ENCODE measurements at places on chromosomes 7 and 10.

GRCh38 chr7:105408791-105409410 lies 20.2 kb upstream of the SRPK2 start:
- DNase-seq, result no peak

- no peak for DNase-seq
Observed at GRCh38 chr10:71854031-71854430, 3.0 kb upstream of the PSAP start.

- DNase-seq, result no peak
Observed at GRCh38 chr10:62818426-62819011, 2.4 kb upstream of the EGR2 start.

- DNase-seq, result peak; percentile 63
Observed at GRCh38 chr7:128827248-128827958, 2.8 kb upstream of the FLNC start.

GRCh38 chr10:101319241-101319915 lies 34.6 kb upstream of the BTRC start:
- DNase-seq, result no peak

DNA sequence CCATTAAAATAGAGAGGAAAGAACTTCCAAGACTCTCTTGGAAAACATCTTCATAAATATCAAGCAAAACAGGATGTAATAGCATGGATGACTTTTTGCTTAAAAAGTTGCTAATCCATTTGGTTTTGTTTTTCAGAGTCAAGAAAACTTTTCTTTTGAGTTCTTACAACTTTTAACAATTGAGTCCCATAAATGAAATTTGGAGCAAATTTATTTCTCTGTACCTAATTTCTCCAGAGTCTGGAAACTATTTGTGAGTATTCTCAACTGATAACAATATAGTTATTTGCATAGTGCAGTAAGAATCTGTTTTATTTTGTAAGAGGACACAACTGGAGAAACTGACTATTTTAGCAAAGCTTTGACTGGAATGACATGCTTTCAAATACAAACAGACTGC lies 606.3 kb upstream of the IGFBP3 start:
- DNase-seq, result no peak

DNA sequence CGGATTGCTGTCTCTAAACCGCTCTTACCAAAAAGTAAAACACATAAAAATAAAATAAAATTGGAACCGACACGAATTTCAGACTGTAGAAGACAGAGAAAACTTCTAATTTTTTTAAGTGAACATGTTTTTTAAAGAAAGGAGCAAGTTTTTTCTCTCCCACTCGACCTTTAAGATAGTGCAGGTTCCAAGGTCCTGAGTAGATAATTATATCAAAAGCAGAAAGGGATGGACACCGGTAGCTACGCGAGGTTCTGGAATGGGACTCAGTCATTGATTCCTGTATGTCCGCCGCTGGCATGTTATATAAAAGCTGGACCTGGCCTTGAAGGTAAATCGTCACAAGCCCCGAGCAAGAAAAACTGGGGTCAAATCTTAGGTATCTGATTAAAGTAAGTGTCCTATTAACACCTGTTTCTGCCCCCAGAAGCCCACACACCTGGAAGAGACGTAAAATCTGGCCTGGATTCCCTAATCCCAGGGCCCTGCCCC lies 462 bp upstream of the CISD1 start:
- DNase-seq, result no peak

GRCh38 chr10:1241322-1241890 lies 185.2 kb downstream of the WDR37 start:
- DNase-seq, result no peak

GRCh38 chr7:138590154-138590553 lies 111.0 kb downstream of the SVOPL start:
- DNase-seq, result no peak

DNA sequence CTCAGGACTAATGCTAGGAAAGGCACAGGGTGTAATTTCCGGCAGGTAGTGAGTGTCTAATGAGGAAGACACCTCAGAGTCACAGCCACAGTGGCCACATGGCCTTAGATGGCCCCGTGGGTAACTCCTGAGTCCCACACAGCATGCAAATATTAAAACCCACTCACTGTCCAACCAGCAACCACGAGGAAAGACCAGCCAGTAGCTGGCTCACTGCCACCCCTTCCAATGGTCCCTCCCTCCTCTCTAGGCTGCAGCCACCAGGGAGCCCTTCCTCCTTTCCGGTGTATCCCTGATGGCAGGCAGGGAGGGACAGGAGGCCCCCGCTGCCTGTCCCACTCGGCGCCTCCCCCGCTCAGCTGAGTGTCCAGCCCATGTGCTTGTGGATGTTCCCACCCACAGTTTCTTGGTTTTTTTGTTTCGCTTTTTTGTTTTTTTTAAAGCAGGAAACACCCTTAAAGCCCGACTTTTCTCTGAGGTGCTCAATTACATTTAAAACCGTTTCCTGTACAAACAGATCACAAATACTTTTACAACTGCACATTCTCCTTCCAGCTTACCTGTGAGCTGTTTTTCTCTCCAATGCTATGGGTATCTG lies 9.2 kb downstream of the BNIP3 start:
- peak; percentile 62 for DNase-seq

- no peak for DNase-seq
Observed at GRCh38 chr7:11642841-11643240, 189.2 kb downstream of the THSD7A start.

GRCh38 chr7:115410434-115410820 lies 488.5 kb downstream of the MDFIC start:
- DNase-seq, result no peak

DNA sequence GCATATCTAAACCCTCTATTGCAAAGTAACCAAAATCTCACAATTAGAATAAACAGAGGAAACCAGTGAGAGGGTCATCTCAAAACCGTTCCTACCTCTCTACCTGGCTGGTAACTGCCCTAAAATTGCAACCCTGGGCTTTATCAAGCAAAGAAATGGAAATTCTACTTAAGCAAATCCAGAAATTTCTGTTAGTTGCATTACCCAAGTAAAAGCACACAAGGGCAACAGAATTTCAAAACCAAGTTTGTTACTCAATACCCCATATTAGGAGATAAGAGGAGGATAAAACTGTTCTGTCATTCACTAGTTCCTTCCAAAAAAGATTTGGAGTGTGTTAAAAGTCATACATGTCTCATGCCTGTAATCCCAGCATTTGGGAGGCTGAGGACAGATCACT lies 195.3 kb downstream of the FAM107B start:
- DNase-seq, result no peak

- DNase-seq, result no peak
Observed at GRCh38 chr10:44071479-44071878, 313.4 kb downstream of the CXCL12 start.

All from kidney tubule cell (primary cell).